ENCODE measurements at places on chromosomes 12 and 14.
A peak's percentile ranks its signal among the peaks of the same experiment; 100 is the strongest.

GRCh38 chr12:27517961-27518665, 5.9 kb upstream of the PPFIBP1 start:
- no peaks in the 10 kb centered on the region for H3K4me1 ChIP-seq
- no peak overlapping the region for H3K27ac ChIP-seq
- H3K4me3 ChIP-seq = no peak overlapping the region
- no peak for DNase-seq

GRCh38 chr14:81464253-81465002, 64.3 kb upstream of the STON2 start:
- DNase-seq = peak; percentile 79
- peaks cover 7% of the 10 kb centered on the region for H3K4me1 ChIP-seq
- H3K36me3 ChIP-seq = no peaks in the 10 kb centered on the region
- H3K4me3 ChIP-seq = peak overlapping the region; percentile 88
- peaks cover 7% of the 10 kb centered on the region for H3K27me3 ChIP-seq

- peaks cover 7% of the 10 kb centered on the region for H3K27me3 ChIP-seq
- H3K36me3 ChIP-seq = no peaks in the 10 kb centered on the region
- no peaks in the 10 kb centered on the region for H3K4me1 ChIP-seq
- DNase-seq = no peak
Measured at GRCh38 chr12:97063292-97063935, 156.4 kb downstream of the NEDD1 start.

DNA sequence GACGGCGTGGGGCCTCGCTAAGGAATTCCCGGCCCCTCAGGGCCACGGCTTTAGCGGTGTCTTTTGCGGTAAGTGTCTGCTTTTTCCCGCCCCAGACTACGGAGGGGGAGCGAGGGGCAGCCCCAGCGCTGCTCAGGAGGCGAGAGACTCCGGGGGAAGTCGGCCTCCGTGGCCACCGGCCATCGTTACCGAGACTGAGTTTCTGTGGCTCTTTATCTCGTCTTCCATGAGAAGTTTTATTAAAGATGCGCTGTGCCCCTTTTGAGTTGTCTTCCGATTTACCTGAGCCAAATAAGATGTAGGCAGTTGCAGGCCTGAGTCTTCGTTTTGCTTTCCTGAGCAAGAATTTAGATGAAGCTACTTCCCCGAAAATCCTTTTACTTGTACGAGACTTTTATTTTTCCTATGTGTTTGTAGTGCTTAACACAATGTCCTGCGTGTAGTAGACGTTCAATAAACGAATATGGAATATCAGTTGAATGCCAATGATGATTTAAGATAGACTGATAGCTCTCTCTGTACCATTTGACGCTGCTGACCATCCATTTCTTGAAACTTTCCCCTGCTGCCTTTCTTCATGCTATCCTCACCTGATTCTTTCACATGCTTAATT, 462 bp downstream of the SRP54 start:
- no peaks in the 10 kb centered on the region for H3K27me3 ChIP-seq
- H3K36me3 ChIP-seq = peaks cover 14% of the 10 kb centered on the region
- H3K27ac ChIP-seq = no peak overlapping the region
- DNase-seq = no peak

DNA sequence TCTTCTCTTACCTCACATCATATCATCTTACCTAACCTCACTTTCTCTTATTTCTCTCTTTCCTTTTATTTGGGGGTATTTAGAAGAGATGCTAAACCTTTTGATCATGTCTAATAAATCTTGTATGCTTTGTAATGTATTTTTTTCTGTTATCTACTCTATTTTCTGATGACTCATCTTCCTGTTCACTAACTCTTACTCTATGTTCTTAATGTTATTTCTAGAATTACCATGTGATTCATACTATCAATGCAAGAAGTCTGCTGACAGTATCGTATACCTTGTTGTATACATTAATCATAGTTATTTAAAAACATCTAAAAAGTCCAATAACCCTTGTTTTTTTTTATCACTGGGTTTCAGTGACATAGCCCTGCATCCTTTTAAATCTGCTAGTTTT, 62.3 kb downstream of the MGAT4C start:
- no peak overlapping the region for H3K4me3 ChIP-seq
- H3K27me3 ChIP-seq = no peaks in the 10 kb centered on the region
- no peak for DNase-seq
- no peaks in the 10 kb centered on the region for H3K4me1 ChIP-seq
- no peaks in the 10 kb centered on the region for H3K36me3 ChIP-seq

- H3K36me3 ChIP-seq = no peaks in the 10 kb centered on the region
- no peaks in the 10 kb centered on the region for H3K4me1 ChIP-seq
- H3K27me3 ChIP-seq = no peaks in the 10 kb centered on the region
- no peak overlapping the region for H3K27ac ChIP-seq
Measured at GRCh38 chr12:78278706-78279190, 448.1 kb downstream of the NAV3 start.

GRCh38 chr14:104560586-104560945, 19.0 kb upstream of the C14orf180 start:
- H3K36me3 ChIP-seq = no peaks in the 10 kb centered on the region
- H3K27me3 ChIP-seq = peaks cover 10% of the 10 kb centered on the region
- DNase-seq = no peak
- H3K4me1 ChIP-seq = no peaks in the 10 kb centered on the region
- H3K27ac ChIP-seq = no peak overlapping the region

DNA sequence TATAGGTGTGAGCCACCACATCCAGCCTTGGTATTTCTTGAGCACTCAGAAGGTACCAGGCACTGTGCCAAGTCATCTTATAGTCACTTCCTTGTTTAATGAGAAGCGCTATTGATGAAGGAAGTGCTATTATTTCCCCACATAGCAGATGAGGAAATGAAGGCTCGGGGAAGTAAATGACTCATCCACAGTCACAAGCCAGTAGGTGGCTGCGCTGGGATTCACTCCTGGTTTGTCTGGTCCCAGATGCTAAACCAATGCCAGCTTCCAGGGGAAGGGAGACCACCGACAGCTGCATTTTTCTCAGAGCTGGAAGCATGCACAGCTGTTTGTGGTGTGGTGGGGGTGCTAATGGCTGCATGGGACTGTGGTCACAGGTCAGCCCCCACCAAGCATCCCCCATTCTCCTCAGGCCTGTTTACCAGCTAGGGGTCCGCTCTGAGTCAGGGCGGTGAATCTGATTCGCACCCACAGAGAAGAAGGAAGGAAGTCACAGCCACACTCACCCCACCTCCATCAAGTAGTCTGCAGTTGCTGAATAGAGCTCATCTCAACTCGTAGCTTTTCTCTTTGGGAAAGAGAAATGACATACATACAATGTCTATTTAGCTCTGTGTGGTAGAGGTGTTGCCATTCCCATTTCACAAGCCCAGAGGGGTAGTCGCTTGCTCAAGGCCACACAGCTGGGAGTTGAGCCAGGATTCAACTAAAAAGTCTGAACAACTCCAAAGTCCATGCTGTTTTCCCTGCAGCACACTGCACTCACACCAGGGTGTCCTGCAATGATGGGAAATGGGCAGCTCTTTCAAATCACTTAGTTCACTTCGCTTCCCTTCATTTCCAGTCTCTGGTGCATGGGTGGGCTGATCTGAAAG, 6.3 kb upstream of the LTBP2 start:
- no peaks in the 10 kb centered on the region for H3K27me3 ChIP-seq

DNA sequence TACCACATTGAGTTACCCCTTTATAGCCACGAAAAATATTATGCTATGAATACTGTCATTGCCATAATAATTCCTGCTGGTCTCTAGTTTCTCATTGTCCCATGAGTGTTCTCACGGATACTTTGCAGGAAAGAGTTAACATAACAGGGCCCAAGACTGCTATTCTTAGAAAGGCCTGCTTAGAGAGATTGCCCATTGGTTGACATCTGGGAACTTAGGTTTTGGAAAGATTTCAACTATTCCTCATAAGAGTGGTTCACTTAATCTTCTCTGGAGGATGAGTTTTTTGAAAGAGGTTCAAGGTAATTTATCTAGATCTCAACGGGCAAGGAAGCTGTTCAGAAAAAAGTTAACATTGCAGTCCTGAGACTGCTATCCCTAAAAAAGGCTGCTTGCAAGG, 18.4 kb upstream of the PRPF39 start:
- H3K4me3 ChIP-seq = no peak overlapping the region
- H3K4me1 ChIP-seq = no peaks in the 10 kb centered on the region
- H3K36me3 ChIP-seq = peaks cover 10% of the 10 kb centered on the region

DNA sequence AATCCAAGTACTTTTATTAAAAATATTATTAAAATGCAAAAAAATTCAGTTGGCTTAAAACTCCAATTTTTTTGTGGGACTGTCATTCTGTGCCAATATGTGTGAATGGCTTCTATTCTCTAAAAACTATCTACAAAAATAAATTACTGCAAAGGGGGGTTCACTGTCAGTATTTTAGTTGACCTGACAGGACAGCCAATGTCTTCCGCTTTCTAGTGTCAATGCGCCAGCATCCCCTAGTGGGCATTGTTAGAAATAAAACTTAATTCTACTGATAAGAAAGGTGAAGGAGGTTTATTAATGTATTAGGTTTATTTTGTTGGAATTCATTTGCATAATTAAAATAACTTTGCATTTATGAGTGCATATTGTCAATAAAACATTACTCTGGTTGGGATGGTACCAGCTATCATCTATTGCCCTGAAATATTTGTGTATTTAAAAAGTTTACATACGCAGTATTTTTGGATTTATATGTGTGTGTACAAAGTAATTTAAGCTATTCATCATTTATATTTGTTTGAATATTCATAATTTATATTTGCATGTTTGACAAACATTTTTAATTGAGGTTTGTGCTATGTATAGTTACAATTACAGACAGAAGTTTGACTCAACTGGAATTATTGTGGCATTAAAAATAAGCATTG, 527.2 kb downstream of the FLRT2 start:
- H3K27me3 ChIP-seq = no peaks in the 10 kb centered on the region
- peaks cover 7% of the 10 kb centered on the region for H3K4me1 ChIP-seq
- H3K4me3 ChIP-seq = no peak overlapping the region
- H3K36me3 ChIP-seq = no peaks in the 10 kb centered on the region
- no peak overlapping the region for H3K27ac ChIP-seq

DNA sequence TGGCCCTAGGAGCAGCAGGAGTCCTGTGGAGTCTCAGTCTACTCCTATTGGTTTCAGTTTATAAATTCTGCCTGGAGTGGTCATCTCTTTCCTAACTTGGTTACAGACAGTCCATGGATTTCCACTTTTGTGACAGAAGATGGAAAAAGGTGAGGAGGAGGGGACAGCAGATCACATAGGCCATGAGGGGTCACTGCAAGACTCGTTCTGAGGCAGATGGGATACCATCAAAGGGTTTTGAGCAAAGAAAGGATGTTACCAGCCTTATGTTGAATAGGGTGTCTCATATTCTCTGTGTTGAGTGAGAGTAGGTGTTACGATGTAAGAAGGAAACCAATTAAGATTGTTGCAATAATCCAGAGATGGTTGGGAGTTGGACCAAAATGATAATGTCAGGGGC, 15.3 kb downstream of the PDE3A start:
- H3K4me1 ChIP-seq = no peaks in the 10 kb centered on the region
- H3K4me3 ChIP-seq = no peak overlapping the region
- H3K36me3 ChIP-seq = no peaks in the 10 kb centered on the region
- H3K27ac ChIP-seq = no peak overlapping the region

DNA sequence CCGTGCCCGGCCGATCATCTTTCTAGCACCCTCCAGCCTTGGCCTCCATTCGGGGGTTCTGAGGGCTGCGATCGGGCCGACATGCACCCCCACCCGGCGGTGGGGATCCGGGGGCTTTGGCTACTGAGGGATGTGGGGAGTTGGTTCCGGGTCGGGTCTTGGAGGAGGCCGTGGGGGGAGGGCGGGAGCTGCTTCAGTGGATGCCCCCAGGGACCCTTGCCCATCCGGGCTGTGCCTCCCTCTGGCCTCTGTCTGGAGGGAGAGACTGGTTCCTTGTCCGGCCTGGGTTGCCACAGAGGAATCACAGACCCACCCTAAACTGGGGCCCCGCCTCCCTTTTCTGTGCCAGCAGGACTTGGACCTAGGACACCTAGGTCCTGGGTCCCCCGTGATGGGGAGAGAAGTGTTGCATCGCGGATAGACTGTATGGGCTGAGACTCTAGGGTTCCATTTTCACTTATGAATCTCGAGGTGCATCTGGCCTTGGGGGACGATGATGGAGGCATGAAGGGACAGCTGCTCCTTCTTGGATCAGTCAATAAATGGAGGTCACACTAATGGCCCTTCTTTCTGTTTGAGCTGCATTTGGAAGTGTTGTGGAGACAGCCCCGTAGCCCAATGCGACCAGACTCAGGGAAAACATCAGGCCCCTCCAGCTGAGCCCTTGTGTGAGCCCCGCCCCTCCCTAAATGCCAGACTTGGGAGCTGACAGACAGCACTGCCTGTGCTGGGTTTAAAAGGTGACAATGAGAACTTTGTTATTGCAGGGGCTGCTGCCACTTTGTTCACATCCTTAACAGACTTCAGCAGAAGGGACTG, 577 bp downstream of the DTX3 start:
- peaks cover 15% of the 10 kb centered on the region for H3K36me3 ChIP-seq
- H3K4me1 ChIP-seq = peaks cover 29% of the 10 kb centered on the region
- H3K4me3 ChIP-seq = peak overlapping the region; percentile 81
- H3K27me3 ChIP-seq = no peaks in the 10 kb centered on the region

GRCh38 chr12:123398177-123398549, 14.2 kb downstream of the KMT5A start:
- H3K27me3 ChIP-seq = no peaks in the 10 kb centered on the region
- H3K4me3 ChIP-seq = no peak overlapping the region
- no peak for DNase-seq
- peaks cover 57% of the 10 kb centered on the region for H3K36me3 ChIP-seq
- H3K27ac ChIP-seq = peak overlapping the region; percentile 74

DNA sequence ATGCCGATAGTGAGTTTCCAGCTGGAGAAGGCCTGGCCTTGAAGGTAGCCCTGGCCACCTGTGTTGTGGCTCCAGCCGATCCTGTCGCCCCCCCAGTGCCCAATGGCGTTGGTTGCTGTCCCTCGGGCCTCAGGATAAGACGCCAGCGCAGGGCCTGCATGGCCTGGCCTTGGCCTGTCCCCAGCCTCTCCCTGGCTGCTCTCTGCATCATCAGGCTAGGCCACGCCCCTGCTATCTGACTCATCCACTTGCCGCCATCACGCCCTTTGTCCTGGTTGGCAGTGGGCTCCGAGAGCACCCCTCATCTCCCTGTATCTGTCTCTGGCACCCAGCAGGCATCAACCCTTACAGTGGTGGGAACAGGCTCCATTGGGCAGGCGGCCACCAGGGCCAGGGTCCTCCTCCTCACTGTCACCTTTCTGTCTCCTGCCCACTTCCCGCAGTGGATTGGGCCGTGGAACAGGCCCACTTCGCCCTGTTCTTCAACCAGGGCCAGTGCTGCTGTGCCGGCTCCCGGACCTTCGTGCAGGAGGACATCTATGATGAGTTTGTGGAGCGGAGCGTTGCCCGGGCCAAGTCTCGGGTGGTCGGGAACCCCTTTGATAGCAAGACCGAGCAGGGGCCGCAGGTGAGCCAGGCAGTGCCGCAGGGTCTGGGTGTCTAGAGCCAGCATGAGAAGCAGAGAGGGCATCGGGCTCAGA, 25.6 kb downstream of the ALDH2 start:
- no peak overlapping the region for H3K4me3 ChIP-seq
- no peaks in the 10 kb centered on the region for H3K4me1 ChIP-seq
- no peaks in the 10 kb centered on the region for H3K36me3 ChIP-seq
- no peak for DNase-seq

GRCh38 chr14:21048638-21049037, 6.5 kb downstream of the RNASE7 start:
- no peak overlapping the region for H3K27ac ChIP-seq
- no peak for DNase-seq
- H3K4me1 ChIP-seq = no peaks in the 10 kb centered on the region
- no peak overlapping the region for H3K4me3 ChIP-seq
- peaks cover 31% of the 10 kb centered on the region for H3K27me3 ChIP-seq

Data from effector memory CD8-positive, alpha-beta T cell (primary cell).